ENCODE measurements at places on chromosomes 2 and 18.

DNA sequence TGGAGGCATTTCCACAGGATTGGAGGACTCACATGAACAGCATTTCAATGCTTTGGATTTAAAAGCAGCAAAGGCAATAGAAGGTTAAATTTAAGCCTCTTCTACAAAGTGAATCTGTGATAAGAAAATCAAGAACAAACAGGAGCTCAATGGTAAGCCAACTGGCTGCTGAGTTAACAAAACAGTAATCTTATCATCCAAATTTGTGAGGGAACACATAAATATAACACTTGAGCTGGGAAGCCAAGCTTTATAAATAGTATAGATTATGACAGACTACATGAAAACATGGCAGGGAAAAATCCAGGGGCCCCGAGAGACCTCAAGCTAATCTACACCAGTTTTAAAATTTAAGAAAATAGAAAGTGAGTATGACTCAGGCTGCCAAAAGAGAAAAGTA lies 108.5 kb upstream of the PGAP1 start:
- DNase-seq = no peak

GRCh38 chr2:164114937-164115336 lies 379.1 kb upstream of the FIGN start:
- DNase-seq = no peak

- DNase-seq = no peak
Observed at GRCh38 chr2:102010902-102011301, 19.1 kb downstream of the IL1R2 start.

DNA sequence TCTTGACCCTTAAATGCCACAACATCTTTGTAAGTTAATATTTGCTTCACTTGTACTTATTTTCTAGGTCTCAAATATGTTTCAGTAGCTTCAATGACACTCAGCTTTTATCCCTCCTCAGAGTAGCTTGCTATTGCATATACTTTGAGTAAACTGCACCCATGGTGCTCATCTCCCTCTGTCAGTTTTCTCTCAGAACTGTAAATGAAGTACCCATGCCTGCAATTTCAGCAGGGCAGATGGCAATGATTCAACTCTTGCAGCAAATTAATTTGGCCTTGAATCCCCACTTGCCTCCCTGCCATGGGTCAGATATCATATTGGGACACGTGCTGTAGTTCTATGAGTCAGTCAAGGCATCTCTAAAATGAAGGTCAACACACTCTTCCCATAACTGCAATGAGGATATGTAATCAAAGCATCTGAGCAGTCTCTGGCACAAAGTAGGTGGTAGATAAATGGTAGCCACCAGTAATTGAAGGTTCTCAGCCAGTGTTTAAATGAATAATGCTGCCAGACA lies 225.8 kb downstream of the PIEZO2 start:
- no peak for DNase-seq

DNA sequence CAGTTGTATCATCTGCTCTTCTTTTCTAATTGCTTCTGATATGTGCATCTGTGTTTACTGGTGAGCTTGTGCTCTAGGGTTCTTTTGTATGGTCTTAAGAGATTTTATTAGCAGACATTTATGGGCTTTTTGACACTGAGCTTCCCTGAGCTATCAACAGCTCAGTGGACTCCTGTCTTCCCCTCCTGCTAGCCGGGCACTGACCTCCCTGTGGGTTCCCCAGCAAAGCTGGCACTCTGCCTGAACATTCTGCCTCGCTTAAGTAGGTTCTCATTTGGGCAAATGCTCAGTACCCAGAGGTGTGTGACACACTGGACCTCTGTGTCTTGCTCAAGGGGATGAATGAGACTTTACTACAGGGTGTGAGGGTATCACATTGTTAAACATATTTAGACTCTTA lies 15.8 kb downstream of the TRAF3IP1 start:
- DNase-seq = no peak

All from astrocyte of the spinal cord (primary cell).